NCI-H2171 treated with DMSO at 0.1 percent for 48 hours (cell line): ENCODE measurements at places on chromosomes 12 and 14.

DNA sequence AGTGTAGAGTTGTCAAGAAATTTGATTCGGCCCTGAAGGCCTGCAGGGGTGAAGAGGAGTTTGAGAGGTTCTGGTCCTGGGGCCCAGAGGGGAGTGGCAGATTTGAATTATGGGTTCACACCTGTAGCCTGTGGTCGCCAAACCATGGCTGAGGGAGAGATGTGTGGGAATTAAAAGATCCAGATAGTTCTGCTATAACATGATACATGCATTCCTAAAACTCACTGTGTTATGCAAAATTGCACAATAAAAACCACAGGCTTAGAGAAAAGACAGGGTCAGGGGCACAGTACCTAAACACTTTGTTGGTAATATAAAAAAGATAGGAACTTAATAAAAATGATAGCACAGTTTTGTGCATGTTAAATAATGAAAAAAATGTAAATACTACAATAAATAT lies 106.2 kb downstream of the TMEM30B start:
- no peak for DNase-seq

DNA sequence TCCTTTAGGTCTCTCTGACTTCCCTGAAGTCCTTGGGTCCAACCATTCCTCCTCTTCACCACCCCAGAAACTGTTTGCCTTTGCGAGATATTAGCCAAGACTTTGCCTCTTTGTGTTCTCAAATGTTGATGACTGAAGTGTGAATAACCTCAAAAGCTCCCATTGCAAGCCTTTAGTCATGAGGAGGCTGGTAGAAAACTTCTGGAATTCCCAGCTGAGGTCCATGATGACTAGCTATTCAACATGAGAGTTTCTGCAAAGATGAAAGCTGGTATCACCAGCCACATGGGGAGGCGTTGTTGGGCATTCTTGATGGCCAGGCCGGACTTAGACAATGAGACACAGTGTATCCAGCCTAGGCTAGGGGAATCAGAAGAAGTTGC lies 111.7 kb downstream of the TBX5 start:
- DNase-seq, result no peak

DNA sequence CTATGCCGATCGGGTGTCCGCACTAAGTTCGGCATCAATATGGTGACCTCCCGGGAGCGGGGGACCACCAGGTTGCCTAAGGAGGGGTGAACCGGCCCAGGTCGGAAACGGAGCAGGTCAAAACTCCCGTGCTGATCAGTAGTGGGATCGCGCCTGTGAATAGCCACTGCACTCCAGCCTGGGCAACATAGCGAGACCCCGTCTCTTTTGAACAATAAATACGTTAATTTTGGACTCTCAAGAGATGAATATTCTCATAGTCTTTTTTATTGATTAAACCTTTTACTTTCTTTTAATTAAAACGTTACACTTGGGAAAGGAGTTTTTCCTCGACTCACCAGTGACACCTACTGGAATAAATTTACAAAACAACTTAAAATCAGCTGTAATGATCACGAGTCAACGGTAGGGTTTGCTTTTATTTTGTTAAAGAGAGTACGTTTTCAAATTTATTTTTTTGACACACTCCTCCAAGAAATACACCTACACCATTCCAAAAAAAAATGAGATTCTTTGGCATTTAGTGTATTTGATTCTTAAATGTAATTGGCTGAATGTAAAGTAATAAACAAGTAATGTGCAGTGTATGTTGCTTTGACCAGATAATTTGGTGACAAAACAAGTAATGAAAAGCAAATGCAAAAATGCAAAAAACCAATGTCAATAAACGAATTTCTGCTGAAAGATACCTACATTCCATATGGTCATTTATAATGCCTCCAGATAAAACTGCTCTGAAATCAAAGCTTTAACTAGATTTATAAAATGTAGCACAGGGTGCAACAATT lies 687 bp upstream of the RPS29 start:
- DNase-seq, result peak; percentile 86

GRCh38 chr12:93676408-93677194 lies 574 bp upstream of the CRADD start:
- no peak for DNase-seq

GRCh38 chr14:34770901-34771300 lies 56.5 kb upstream of the CFL2 start:
- no peak for DNase-seq

GRCh38 chr12:102811110-102811737 lies 105.8 kb downstream of the PAH start:
- DNase-seq, result peak; percentile 42

GRCh38 chr12:63008372-63008771 lies 73.4 kb upstream of the PPM1H start:
- DNase-seq, result no peak

DNA sequence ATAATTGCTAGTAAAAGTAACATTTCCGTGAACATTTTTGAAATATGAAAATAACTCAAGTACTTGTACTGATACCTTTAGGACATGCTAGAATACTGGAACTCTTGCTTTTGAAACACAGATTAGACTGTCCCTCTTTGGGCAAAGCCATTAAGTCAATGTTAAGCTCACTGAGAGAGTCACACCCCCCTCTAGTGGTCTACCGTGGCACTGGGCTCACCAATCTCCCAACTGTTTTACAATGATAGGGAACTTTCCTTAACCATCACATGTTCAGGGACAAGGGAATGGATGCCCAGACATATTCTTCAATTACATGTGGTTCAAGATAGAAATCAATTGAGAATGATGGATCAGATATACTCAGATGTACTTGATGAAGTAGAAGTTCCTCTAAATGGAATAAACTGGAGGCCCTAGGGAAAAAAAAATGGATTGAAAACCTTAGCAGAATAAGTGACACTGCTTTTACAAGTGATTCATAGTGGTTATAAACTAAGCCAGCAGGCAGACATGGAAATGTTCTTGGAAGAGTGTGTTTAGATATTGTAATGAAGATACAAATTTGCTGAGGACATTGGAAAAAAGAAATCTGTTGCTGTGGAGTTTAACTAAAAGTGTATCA lies 17.8 kb downstream of the NANOG start:
- DNase-seq, result peak; percentile 96

- no peak for DNase-seq
Measured at GRCh38 chr12:119505001-119505400, 88.6 kb upstream of the TMEM233 start.

- DNase-seq, result no peak
Measured at GRCh38 chr12:131046813-131047788, 93.4 kb downstream of the ADGRD1 start.

- DNase-seq, result no peak
Measured at GRCh38 chr12:9363145-9363544, 154.9 kb upstream of the PZP start.

GRCh38 chr14:60815371-60815770 lies 80.8 kb downstream of the MNAT1 start:
- no peak for DNase-seq

DNA sequence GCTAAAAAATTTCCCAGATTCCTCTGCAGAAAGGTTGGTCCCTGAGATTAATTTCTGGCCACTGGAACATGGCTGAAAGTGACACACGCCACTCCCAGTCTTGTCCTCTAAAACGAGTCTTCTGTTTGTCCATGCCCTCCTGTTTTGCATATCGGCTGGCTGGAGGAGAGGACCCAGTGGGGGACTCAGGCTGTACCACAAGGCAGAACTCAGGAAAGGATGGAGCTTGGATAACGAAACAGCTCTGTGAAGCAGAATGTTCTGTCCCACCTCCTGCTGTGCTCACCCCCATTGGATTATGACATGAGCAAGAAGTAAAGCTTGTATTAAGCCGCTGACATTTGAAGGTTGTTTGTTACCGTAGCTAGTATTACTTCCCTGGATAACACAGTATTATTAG lies 856.2 kb downstream of the BCL11B start:
- no peak for DNase-seq

DNA sequence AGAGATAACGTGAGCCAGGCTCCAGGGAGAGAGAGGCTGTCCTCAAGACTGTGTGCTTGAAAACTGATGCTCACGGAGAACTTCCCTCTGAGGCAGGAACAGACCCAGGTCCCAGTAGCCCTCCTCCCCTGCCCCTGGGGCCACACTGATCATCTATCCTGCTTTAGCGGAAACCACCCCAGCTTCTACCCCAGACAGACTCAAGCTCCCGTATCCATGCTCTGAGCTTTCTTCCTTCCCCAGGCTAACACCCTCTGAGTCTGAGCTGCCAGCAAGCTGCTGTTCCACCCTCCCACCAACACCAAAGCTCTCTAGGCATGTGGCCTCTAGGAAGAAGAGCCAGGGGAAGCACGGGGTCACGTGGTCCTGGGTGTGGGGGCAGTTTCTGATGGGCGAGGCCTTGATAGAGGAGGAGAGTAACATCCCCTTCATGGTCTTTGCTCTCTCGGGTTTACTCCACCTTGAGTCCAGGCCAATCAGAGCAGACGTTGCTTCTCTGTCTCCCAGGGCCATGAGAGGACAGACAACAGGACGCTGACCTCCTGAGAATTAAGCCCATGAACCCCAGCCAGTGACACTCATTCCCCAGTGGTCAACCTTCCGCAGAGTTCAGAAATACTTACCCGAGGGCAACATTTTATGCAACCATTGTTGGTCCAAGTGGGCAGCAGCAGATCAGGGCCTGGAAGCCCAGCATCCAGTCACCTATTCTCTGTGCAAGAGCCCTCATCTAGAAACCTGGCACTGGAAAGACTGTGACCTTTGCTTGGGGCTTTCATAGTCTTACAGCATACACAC lies 1.4 kb downstream of the PCK2 start:
- DNase-seq, result no peak

DNA sequence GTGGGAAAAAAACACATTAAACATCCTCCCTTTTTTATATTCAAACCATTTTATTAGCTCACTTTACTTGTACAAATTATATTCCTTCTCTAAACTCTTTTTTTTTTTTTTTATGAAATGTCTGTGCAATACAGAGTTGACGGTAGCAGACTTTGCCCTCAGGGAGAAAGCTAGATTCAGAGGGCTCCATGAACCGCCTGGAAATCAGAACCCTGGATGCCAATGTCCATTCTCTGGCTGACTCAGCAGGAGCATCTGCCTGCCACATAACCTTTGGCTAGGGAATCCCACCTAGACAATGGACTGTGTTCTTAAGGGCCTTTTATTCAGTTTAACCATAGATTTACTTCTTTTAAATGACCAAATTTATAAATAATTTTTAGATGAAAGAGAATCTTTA lies 467.0 kb downstream of the MDGA2 start:
- DNase-seq, result no peak

DNA sequence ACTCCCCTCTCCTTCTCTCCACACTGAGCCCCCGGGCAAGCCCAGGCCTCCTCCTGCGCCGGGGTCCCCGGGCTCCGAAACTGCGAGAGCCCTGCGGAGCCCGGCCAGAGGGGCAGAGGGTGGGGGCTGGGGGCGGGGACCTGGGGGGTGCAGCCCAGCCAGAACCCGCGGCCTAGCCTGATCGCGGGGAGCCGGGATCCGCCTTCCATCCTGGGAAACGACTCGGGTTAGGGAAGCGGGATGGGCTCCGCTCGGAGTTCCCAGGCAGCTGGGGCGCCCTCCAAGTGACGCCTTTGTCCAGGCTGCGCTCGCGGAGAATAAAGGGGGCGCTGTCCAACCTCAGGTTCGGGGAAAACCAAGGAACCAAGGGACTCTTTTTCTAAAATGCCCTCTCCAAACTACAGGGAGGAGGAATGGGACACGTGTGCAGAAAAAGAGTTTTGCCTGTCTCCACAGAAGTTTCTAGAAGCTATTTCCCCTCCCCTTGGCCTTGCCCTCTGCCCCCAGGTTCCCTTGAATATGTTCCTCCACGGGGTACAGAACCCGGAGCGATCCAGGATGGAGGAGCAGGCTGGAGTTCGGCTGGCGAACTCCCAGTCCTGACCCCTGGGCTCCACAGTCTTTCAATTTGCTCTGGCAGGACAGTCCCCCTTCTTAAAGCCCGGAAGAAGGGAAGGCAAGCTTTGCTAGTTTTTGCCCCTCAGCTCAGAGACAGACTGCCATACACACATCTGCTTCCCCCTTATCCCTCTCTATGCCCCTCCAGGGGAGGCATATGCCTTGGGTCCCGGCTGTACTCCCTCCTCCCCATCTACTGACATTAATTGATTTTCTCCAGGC lies 13.9 kb downstream of the NKX2-1 start:
- DNase-seq, result no peak

DNA sequence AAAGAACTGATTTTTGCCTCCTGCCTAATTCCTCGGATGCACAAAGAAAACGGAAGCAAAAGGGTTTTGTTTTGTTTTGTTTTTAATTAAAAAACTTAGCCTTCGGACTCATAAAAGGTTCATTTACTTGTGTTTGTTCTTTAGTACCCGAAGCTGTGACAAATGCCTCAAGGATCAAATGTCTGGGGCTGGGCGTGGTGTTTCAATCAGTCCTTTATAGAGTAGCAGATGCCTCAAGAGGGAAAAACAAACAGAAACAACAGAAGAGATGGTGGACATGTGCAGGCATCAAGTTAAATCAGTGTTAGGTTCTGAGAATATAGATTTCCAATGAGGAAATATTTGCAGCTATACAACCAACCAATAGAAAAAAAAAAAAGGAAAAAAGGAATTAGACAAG lies 1.6 kb upstream of the WIF1 start:
- peak; percentile 73 for DNase-seq

DNA sequence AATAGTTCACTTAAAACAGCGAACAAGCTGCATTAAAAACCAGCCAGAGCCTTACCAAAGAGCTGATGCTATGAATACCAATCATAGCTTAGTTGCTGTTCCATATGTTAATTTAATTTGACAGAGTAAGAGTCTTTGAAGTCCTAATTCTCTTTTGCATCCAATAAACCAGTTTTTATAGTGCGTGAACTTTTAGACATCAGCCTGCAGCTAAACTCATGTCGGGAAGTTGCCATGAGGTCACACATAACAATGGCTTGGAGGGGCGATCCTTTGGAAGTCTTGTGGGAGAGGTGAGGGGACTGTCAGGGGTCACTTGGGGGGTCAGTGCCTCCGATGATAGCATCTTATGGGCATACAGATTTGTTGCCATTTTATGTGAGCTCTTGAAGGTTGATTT lies 81.7 kb downstream of the HMGA2 start:
- no peak for DNase-seq

- DNase-seq, result no peak
Measured at GRCh38 chr14:61119006-61119405, 138.0 kb downstream of the SLC38A6 start.

DNA sequence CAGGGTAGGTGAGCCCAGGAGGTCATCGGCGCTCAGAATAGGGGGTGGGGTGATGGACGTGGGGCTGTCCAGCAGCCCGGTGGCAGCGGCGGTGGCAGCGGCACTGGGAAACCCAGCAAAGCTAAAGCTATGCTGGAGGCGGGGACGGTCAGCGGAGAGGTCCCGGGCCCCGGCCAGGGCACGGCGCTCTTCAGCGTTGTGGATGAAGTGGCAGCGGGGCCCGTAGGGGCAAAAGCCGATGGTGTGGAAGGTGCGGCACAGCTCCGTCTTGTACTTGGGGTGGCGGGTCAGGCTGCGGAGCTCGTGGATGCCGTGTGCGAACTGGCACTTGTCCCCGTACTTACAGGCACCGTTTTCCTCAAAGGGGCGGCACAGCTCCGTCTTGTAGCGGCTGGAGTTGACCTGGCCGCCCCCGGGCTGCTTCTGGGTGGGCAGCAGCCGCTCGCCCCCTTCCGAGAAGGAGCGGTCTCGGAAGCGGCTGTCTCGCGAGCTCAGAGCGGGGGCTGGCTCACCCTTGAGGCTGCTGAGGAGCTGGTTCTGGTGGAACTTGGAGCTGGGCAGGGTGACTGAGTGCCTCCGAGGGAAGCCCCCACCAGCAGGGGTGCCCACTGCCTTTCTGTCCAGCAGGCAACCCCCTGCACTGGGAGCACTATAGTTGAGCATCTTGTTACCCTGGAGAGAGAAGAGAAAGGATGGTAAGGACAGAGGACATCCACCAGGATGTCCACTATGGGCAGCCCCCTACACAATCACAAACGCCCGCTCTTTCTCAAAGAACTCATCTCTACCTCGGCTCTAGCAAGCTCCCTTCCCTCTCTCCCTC lies 2.8 kb downstream of the ZFP36L1 start:
- no peak for DNase-seq

GRCh38 chr12:28507033-28507432 lies 316.8 kb downstream of the CCDC91 start:
- DNase-seq, result peak; percentile 72
